ENCODE measurements at places on chromosomes 12 and 14.

- peak overlapping the region; percentile 96 for H3K4me3 ChIP-seq
- no peaks in the 10 kb centered on the region for H3K36me3 ChIP-seq
- H3K27me3 ChIP-seq: no peaks in the 10 kb centered on the region
- no peak for DNase-seq
- no peak overlapping the region for H3K27ac ChIP-seq
- no peaks in the 10 kb centered on the region for H3K4me1 ChIP-seq
These were observed 1.5 kb downstream of the P3H3 start for GRCh38 chr12:6829536-6830220.

DNA sequence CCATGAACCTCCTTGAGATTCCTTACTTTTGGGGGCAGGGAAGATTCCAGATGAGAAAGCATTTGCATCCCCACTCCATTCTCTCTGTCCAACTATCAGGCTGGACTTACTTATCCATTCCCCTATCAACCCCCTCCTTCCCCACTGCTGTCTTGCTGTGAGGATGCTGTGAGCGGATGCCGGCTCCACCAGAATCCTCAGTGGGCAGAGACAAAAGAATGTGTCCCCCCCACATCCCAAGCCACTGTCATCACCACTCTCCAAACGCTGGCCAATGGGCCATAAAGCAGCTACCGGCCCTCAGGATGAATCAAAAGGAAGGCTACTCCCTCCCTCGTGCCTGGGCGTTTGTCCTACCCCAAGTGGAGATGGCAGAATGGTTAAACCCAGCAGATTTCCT is 173.0 kb upstream of the NTF3 start:
- no peaks in the 10 kb centered on the region for H3K4me1 ChIP-seq
- no peak for DNase-seq
- H3K36me3 ChIP-seq: no peaks in the 10 kb centered on the region
- no peak overlapping the region for H3K4me3 ChIP-seq
- no peaks in the 10 kb centered on the region for H3K27me3 ChIP-seq
- H3K27ac ChIP-seq: no peak overlapping the region

DNA sequence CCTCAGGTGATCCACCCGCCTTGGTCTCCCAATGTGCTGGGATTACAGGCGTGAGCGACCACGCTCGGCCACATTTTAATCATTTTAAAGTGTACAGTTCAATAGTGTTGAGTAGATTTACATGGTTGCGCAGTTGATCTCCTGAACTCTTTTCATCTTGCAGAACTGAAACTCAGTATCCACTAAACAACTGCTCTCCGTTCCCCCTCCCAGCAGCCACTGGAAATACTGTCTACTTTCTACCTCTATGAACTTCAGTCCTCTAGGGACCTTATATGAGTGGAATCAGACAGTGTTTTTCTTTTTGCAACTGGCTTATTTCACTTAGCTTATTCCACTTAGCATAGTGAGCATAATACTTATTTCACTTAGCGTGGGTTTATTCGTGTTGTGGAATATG is 53.7 kb downstream of the KCTD10 start:
- no peaks in the 10 kb centered on the region for H3K27me3 ChIP-seq
- no peak overlapping the region for H3K4me3 ChIP-seq
- H3K27ac ChIP-seq: no peak overlapping the region
- H3K36me3 ChIP-seq: no peaks in the 10 kb centered on the region

DNA sequence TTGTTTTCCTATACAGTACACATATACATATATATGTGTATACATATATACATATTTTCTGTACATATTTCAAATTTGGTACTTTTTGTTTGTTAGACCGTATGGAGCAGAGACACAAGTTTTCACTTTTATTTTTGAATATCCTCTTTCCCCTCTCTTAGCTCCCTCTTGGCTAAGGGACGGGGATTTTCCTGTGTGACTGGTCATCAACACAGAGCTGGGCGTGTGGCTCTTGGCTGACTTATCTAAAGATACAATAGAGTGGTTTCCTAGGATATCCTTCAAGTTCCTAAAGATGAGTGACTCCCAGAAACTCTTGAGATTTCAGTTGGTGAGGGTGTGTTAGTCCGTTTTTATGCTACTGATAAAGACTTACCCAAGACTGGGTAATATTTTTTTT is 1404.5 kb upstream of the TMEM132C start:
- no peaks in the 10 kb centered on the region for H3K4me1 ChIP-seq
- DNase-seq: no peak
- H3K4me3 ChIP-seq: no peak overlapping the region
- H3K27me3 ChIP-seq: no peaks in the 10 kb centered on the region
- H3K36me3 ChIP-seq: no peaks in the 10 kb centered on the region

- peaks cover 69% of the 10 kb centered on the region for H3K4me1 ChIP-seq
- no peaks in the 10 kb centered on the region for H3K36me3 ChIP-seq
- DNase-seq: peak; percentile 74
- H3K27me3 ChIP-seq: no peaks in the 10 kb centered on the region
- H3K27ac ChIP-seq: peak overlapping the region; percentile 92
These were observed 11.6 kb downstream of the DEGS2 start for GRCh38 chr14:100147691-100148464.

DNA sequence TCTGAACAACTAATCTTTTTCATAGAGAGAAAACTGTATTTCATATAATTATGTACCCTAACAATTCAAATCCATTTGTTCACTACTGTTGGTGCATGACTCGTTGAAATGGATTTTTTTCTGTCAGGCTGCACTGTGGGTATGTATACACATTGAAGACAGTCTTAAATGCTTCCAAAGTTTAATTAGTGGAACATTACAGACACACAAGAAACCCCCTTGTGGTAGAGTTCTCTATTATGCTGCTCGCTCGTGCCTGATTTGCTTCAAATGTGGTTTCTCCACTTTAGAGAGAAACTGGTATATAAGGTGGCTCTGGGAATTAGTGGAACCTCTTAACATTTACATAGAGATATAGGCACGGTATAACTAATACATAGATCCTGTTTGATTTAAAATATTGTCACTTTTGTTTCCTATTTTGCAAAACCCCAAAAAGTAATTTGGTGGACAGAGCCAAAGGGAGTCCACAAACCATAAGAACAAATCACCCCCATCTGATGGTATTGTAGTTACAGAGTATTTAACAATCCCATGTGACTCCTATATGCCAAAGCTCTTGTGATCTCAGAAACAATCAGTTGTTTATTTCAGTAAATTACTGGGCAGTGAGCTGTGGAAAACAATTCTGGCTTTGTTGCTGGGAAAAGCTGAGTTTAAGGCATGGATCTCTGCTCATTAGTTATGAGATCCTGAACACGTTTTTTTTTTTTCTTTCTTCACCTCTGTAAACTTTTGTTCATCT is 159.5 kb downstream of the BRMS1L start:
- H3K4me1 ChIP-seq: no peaks in the 10 kb centered on the region
- no peak overlapping the region for H3K27ac ChIP-seq
- H3K36me3 ChIP-seq: no peaks in the 10 kb centered on the region
- H3K27me3 ChIP-seq: no peaks in the 10 kb centered on the region
- no peak for DNase-seq
- no peak overlapping the region for H3K4me3 ChIP-seq

DNA sequence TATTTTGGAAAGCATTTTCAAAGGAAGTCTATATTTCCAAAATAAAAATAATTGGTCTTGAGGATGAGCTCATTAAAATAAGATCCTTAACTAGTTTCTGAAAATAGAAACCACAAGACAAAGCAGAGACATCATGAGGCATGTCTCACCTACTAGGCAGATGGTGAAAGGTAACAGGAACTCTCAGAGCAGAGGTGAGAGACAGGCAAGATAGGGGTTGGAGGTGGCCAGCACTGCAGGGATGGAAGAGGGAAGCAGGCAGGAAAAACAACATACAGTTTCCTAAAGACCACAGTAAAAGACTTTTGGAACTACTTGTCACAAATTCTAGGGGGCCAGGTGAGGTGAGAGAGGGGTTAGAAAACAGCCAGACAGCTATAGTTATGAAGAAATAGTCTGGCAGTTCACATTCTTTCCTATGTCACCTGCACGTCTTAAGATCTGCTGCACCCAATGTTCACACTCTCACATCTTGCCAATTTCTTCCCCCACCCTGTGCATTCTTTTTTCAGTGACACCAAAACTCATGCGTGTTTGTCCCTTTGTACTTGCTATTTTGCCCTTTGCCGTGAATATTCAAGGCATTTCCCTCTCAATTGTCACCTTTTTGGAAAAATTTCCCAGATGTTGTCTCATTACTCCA is 341.7 kb upstream of the KITLG start:
- H3K27ac ChIP-seq: no peak overlapping the region
- H3K36me3 ChIP-seq: no peaks in the 10 kb centered on the region
- no peaks in the 10 kb centered on the region for H3K27me3 ChIP-seq
- H3K4me3 ChIP-seq: no peak overlapping the region
- H3K4me1 ChIP-seq: peaks cover 4% of the 10 kb centered on the region
- no peak for DNase-seq

- H3K27ac ChIP-seq: no peak overlapping the region
- H3K36me3 ChIP-seq: peaks cover 4% of the 10 kb centered on the region
- H3K4me3 ChIP-seq: no peak overlapping the region
- H3K4me1 ChIP-seq: peaks cover 6% of the 10 kb centered on the region
- no peak for DNase-seq
These were observed 15.1 kb upstream of the NEK9 start for GRCh38 chr14:75141967-75142366.

GRCh38 chr12:91070936-91071335 is 13.1 kb upstream of the KERA start:
- H3K27ac ChIP-seq: no peak overlapping the region
- DNase-seq: no peak
- no peaks in the 10 kb centered on the region for H3K27me3 ChIP-seq

- H3K27ac ChIP-seq: no peak overlapping the region
- peak; percentile 1 for DNase-seq
- H3K27me3 ChIP-seq: peaks cover 3% of the 10 kb centered on the region
- H3K4me1 ChIP-seq: peaks cover 4% of the 10 kb centered on the region
These were observed 895 bp upstream of the ANKS1B start for GRCh38 chr12:99985631-99986030.

DNA sequence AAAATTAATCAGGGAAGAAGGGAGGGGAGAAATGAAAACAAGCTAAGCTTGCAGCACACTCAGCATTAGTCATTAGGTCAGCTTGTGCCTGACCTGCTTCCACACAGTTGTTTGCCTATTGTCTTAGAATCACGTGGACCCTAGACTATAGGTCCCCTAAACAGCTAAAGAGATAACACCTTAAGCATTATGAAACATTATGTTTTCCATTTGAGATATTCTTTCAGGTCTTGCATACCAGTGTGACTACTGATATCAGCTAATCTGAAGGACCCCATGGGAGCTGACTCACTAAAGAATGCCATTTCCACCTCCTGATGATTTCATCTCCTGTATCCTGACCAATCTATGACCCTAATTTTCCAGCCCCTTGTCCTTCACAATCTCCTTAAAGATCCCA is 154.1 kb upstream of the FUT8 start:
- H3K27me3 ChIP-seq: no peaks in the 10 kb centered on the region
- H3K4me3 ChIP-seq: no peak overlapping the region
- H3K4me1 ChIP-seq: peaks cover 2% of the 10 kb centered on the region

GRCh38 chr12:18849080-18849479 is 111.2 kb downstream of the CAPZA3 start:
- no peak overlapping the region for H3K4me3 ChIP-seq
- H3K4me1 ChIP-seq: no peaks in the 10 kb centered on the region
- no peaks in the 10 kb centered on the region for H3K27me3 ChIP-seq
- H3K27ac ChIP-seq: no peak overlapping the region
- H3K36me3 ChIP-seq: no peaks in the 10 kb centered on the region

DNA sequence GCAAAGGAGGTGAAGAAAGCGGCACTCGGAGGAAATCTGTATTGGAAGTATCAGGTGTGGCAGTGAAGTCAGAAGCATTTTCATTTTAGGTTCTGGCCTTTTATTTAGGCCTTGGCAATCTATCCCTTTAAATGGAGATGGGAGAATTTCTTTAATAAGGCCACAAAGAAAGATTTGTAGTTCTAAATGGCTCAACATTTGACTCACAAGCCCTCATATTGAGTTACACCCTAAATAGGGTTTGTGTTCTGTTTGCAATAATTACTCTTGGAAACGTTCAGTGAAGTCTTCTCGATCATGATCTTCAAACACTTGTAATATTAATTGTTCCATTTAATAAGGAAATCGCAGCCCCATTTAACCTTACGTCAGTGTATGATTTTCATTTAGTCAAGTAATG is 25.3 kb upstream of the TMEM260 start:
- H3K36me3 ChIP-seq: no peaks in the 10 kb centered on the region
- no peak overlapping the region for H3K27ac ChIP-seq
- H3K4me3 ChIP-seq: no peak overlapping the region

DNA sequence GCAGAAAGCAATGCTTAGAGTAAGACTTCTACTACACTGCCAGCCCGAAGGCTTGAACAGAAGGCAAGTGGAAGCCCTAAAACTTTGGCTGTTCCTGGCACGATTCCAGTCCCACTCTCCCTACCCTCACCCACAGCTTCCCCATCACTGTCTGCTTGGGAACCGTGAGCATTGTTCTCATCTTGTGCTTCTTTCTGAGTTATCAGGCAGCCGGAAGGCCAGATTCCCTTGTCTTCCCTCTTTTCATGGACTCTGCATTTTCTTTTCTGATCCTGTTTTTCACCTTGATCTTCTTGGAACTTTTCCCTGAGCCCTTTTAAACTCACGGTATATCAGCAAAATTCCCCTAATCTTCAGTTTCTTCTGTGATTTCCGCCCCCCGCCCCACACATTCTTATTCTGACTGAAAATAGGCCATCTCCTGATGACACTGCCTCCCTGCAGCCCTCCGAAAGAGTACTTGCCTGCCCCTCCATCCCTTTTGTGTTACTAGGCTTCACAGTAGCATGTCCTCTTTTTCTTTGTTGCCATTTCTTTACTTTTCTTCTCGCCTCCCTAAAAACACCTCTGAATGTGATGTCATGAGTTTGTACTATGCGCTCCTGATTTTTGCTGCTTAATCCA is 29.9 kb downstream of the RCOR1 start:
- no peak overlapping the region for H3K4me3 ChIP-seq
- no peaks in the 10 kb centered on the region for H3K4me1 ChIP-seq
- H3K27ac ChIP-seq: no peak overlapping the region
- no peaks in the 10 kb centered on the region for H3K27me3 ChIP-seq
- H3K36me3 ChIP-seq: no peaks in the 10 kb centered on the region
- no peak for DNase-seq

DNA sequence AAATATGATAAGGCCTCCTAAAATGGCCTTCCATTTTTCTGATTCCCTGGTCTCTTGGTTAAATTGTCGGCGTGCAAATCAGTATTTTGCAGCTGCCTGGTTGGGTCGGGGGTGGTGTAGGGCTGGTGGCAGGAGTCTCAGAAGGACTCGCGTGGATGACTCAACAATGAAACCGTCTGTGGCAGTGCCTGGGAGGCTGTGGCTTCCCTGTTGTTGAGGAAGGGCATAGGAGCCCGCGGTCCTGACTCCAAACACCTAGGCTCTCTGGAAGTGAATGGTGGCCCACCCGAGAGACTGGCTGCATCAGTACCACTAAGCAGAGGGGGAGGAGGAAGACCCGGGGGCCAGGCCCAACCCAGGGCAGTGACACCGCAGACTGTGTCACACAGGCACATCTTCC is 207.9 kb downstream of the TTC7B start:
- no peak overlapping the region for H3K4me3 ChIP-seq
- no peaks in the 10 kb centered on the region for H3K27me3 ChIP-seq
- H3K27ac ChIP-seq: no peak overlapping the region
- no peak for DNase-seq

Measured in small intestine (tissue), 16 donors.